Activated CD4-positive, alpha-beta T cell treated with anti-CD3 and anti-CD28 coated beads, Interleukin-2, amount 10 ng/mL, durations not matched to agents 24 days and 14 days (primary cell): ENCODE measurements at places on chromosomes 3 and 15. TPM values are rescaled to one million over a fixed set of nuclear protein-coding genes. Genes with fewer than 3 reads are reported as not detected.

DNA sequence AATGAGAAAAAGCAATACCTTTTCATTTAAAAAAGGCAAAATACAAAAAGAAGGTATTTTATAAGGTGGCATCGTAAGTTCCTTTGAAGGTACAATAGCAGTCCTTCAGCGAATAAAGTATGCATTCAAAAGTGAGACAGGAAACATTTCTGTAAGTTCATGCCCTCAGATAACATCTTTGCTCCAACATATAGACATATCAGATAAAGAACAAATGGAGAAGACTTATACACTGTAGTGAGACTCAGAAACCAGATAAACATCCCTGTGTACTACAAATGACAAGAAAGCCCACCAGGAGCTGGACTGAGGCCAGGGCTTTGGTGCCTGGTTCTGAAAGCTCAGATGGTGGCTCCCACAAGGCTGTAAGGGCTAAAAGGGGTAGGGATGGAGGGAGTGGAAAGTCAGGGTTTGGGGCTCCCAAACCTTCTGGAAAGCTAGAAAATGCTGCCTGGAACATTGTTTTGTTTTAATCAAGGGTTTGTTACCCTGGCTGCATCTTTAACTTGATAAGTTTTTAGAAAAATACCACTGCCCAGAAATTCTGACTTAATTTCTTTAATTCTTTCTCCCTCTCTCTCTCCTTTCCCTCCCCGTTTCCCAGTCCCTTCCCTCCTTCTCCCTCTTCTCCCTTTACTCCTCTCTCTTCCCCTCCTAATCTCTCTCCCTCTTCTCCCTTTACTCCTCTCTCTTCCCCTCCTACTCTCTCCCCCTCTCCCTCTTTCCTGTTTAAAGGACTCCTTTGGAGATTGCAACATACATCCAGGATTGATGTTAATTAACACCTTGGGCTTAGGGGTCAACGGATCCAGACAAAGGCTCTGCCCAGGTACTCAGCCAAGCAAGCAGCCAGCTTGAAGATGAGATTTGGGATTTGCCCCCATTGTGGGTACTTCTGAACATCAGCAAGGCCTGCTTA lies 126.1 kb downstream of the AQP9 start:
- H3K27me3 ChIP-seq, result no peaks in the 10 kb centered on the region
- H3K4me3 ChIP-seq, result no peak overlapping the region
- H3K4me1 ChIP-seq, result peaks cover 5% of the 10 kb centered on the region
- no peak overlapping the region for H3K27ac ChIP-seq
- DNase-seq, result no peak
- no peaks in the 10 kb centered on the region for H3K36me3 ChIP-seq

GRCh38 chr15:22980189-22981050 lies at the start of gene CYFIP1:
Gene CYFIP1, minus strand, starts transcription at chr15:22980368. Its CDS starts 33,083 bp downstream, at chr15:22947285.
- H3K4me1 ChIP-seq, result peaks cover 12% of the 10 kb centered on the region
- H3K36me3 ChIP-seq, result peaks cover 4% of the 10 kb centered on the region
- DNase-seq, result peak; percentile 81
- H3K27ac ChIP-seq, result peak within 1 kb of the TSS; percentile 77
- peak within 1 kb of the TSS; percentile 98 for H3K4me3 ChIP-seq
- H3K27me3 ChIP-seq, result peaks cover 22% of the 10 kb centered on the region

- H3K27me3 ChIP-seq, result peaks cover 14% of the 10 kb centered on the region
- DNase-seq, result no peak
- no peak overlapping the region for H3K4me3 ChIP-seq
- no peaks in the 10 kb centered on the region for H3K4me1 ChIP-seq
- H3K27ac ChIP-seq, result no peak overlapping the region
These were observed 42.0 kb downstream of the UMPS start for GRCh38 chr3:124772081-124772831.

The MYO9A gene
- 19.4 and 21.3 TPM in 2 replicates for total RNA-seq

DNA sequence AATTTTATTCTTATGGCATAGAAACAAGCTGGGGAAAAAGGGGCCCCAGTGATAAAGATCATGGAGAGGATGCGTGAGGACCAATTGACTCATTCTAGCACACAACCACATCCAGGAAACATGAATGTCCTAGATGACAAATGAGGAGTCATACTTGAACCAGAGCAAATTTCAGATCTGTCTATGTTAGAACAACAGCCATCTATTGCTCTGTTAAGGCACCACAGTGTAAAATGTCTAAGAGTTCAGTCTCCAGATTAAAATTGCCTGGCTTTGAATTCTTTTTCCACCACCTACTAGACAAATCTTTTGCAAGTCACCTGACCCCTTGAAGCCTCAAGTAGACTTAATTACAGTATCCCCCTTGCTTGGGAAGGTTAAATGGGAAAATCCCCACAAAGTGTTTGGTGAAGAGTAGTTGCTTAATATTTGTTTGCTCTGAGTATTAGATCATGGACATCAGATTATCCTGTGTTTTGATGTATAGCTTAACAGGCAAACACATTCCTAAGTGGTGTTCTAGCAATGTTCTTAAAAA lies 258.7 kb upstream of the TGFBR2 start:
- H3K27me3 ChIP-seq, result peaks cover 8% of the 10 kb centered on the region
- H3K4me3 ChIP-seq, result peak overlapping the region; percentile 53
- peaks cover 63% of the 10 kb centered on the region for H3K4me1 ChIP-seq
- H3K27ac ChIP-seq, result peak overlapping the region; percentile 82
- peak; percentile 85 for DNase-seq

DNA sequence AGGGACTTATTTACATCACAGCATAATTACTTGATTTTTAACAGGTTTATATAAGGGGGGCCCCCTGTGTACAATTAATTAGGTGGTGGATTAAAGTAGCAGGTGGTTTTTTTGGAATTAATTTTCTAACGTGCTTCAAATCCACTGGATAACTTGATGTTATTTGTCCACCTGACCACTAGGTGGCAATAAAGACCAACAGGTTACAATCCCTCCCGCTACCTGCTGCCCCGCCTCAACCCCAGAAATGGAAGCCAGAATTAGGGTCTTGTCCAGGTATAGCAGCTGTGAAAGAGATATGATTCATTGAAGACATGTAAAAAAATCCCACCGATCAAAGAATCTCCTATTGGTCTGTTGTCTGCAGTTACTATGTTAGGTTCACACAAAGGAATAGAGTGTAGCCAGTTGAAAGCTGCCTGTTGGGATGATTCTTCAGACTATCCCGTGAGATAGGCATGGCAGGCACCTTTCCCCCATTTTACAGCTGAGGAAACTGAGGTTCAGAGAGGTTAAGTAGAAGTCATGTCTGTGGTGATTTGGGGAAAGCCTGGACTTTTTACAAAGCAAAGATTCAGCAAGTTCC lies 44.0 kb downstream of the MFSD1 start:
- no peaks in the 10 kb centered on the region for H3K36me3 ChIP-seq
- no peaks in the 10 kb centered on the region for H3K27me3 ChIP-seq
- H3K4me1 ChIP-seq, result peaks cover 14% of the 10 kb centered on the region
- no peak overlapping the region for H3K4me3 ChIP-seq

The CCK gene
- not detected in 2 replicates for total RNA-seq

The FHIT gene
- total RNA-seq, result 23.8 and 27.7 TPM in 2 replicates

GRCh38 chr15:63264688-63265293 lies 12.6 kb upstream of the APH1B start:
- no peak overlapping the region for H3K27ac ChIP-seq
- no peak for DNase-seq
- no peaks in the 10 kb centered on the region for H3K27me3 ChIP-seq
- peaks cover 57% of the 10 kb centered on the region for H3K36me3 ChIP-seq
- peaks cover 9% of the 10 kb centered on the region for H3K4me1 ChIP-seq

The TRANK1 gene
- 2.1 and 2.3 TPM in 2 replicates for total RNA-seq

GRCh38 chr3:134463676-134464063 lies 22.1 kb downstream of the ANAPC13 start:
- H3K27me3 ChIP-seq, result peaks cover 15% of the 10 kb centered on the region
- no peak for DNase-seq
- H3K36me3 ChIP-seq, result no peaks in the 10 kb centered on the region
- H3K4me1 ChIP-seq, result no peaks in the 10 kb centered on the region

The ATP2B2 gene
- total RNA-seq, result 0.31 TPM in 1 of 2 replicates, not detected in the other
